ENCODE measurements at places on chromosomes 12 and 14.
A peak's percentile ranks its signal among the peaks of the same experiment; 100 is the strongest.

DNA sequence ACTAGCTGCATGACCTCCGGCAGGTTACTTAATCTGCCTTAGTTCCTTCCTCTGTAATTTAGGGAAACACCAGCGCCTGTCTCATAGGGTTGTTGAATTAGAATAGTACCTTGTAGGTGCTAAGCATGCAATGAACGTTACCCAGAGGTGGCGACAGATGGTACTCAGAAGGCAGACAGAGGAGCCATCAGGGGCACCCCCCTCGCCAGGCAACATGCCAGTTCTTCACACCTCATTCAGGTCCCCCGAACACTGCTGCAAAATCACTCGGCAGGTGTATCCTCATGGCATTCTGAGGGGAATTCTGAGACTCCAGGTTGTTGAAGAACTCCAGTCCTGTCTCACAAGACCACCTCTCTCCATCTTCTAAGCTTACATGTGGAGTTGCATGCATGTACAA is 10.1 kb downstream of the ISM2 start:
- DNase-seq, result no peak

GRCh38 chr14:76305268-76305826 is 70.6 kb upstream of the ESRRB start:
- DNase-seq, result no peak

- DNase-seq, result no peak
Observed at GRCh38 chr14:32510815-32511214, 181.7 kb downstream of the AKAP6 start.

- DNase-seq, result no peak
Observed at GRCh38 chr14:22824711-22825359, 4.9 kb upstream of the MRPL52 start.

DNA sequence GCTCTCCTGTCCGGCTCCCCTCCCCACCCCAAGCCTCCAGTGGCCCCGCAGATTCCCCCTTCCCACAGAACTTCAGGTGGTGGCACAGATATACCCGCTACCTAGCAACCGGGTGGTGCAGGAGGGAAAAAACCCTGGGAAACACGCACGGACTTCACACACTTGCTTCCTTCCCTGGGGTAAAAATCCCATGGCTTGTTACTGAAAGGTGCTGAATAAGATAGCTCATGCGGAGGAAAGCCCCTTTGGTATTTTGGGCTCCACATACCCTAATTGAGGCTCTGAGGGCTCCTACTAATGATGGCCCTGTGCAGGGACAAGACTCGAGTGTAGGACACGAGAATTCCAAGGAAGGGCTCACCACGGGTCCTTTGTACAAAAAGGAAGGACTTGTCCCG is 869 bp upstream of the RIMBP2 start:
- DNase-seq, result no peak

- no peak for DNase-seq
Observed at GRCh38 chr12:51820526-51821439, 27.7 kb downstream of the FIGNL2 start.

DNA sequence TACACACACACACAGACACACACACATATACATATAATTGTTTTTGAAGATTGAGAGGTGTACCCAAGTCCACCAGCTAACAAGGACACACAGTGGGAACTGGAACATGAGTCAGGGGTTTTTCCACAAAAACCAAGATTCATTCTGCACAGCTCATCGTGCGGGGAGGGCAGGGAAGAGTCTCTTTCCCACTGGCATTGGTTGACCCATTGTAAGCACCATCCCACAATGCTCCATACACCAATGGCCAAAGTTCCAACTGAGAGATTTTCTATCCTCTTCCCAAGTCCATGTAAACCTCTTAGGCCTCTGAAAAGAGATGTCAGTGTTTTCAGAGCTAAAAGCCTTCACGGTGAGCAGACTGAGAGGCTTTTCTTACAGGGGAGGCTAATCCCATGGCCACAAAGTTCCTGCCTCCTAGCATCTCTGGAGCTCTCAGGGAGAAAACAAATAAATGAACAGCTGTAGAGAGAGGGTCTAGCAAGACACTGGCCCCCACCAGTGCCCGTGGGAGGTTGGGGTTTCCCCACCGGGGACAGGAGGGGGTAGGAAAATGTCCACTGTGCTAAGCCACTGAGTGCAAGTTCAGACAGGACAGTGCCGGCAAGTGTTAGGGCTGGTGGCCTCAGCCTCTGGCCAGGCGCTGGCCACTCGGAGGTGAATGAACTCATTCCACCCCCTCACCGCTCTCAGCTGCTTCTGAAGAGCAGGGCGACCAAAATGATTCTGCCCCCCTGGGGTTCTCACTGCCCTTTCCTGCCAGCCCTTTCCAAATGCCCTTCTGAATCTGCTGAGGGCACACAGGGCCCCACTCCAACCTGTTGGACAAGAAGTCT is 21.5 kb upstream of the TC2N start:
- no peak for DNase-seq

DNA sequence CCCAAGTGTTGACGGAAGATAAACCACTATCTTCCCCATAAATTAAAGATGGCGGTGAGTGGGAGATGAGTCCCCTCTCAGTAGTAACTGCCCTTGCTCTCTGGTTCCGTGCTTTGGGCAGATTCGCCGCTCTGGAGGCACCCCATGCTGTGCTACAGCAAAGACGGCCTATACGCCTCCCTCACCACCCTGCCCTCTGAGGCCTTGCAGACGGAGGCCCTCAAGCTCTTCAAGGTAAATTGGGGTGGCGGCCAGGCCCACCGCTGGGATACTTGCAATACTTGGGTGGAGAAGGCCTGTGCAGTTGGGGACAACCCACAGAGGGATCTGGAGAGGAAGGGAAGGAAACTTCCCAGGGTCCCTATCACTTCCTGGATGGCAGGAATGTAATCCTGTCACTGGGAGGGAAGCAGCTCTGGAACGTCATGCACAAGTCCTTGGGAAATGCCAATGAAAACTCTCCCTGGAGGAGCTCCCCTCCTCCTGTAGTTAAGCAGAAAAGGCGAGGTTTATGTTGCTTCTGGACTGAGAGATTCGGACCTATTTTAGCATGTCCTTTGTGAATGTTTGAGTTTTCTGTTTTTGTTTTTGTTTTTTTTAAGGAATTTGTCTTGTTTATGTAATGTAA is 22.8 kb downstream of the PIGH start:
- no peak for DNase-seq

- no peak for DNase-seq
Observed at GRCh38 chr12:24206621-24207020, 257.2 kb upstream of the SOX5 start.

GRCh38 chr14:94332063-94332583 is 9.0 kb upstream of the SERPINA6 start:
- DNase-seq, result no peak

DNA sequence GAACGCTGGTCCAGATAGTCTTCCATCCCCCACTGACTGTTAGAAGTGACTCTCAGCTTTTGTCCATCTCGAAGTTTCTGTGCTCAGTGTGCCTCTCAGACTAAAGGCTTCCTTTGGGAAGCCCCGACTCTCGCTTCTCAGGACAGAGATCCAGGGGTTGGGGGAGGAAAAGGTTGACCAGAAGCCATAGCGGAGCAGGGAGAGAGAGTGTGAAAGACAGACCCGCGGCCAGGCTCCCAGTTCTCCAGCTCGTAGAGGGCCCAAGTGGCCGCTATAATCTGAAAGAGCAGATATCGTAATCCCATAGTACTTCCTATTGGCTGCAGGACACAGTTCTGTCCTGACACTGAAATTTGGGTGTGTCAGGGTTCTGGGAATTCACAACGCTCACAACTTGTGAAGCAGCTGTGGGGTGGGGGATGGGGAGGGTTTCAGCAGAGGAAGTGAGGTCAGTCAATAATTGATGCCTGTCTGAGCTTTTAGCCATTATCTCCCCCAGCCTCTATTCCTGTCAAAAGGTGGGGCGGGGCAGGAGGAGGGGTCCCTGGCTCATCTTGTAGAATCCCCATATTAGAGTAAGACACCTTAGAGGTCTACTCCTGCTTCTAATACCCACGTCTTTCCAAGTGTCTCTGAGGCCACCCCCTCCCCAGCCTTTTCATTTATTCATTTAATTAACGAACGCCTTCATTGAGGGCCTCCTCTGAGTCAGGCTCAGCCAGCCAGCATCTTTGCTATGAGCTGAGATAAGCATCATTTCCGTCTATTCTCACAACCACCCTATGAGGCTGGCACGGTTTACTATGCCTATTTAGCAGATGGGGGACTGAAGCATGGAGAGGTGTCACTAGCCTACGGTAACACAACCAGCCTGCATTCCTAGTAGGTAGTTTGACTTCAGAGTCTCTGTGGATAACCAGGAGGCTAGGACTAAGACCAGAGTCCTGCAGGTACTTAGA is 1.6 kb upstream of the ACVRL1 start:
- no peak for DNase-seq

DNA sequence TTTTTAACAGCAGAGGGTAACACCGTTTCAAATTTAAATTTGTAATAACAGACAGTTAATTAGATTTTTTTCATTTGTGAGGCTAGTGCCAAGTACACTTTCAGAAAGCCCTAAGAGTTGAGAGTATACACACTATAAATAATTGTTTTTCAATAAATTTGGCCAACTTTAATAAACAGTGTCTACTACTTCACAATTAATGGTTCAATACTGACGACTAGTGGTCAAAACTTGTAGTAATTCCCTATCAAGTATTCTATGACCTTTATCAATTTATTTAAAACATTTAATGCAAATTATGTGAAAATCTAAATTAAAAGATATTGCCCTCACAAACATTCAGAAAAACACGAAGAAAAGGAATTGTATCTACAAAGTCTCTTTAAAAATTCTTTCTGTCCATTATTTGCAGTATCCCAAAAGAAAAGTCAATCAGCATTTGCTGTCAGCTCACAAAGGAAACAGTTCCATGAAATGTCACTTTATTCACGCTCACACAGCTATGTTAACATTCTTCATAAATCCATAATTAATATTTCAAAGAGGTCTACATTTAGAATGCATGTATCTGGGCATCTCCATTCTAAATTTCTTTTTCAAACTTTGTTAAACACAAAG is 91.2 kb downstream of the CEP128 start:
- DNase-seq, result peak; percentile 8

DNA sequence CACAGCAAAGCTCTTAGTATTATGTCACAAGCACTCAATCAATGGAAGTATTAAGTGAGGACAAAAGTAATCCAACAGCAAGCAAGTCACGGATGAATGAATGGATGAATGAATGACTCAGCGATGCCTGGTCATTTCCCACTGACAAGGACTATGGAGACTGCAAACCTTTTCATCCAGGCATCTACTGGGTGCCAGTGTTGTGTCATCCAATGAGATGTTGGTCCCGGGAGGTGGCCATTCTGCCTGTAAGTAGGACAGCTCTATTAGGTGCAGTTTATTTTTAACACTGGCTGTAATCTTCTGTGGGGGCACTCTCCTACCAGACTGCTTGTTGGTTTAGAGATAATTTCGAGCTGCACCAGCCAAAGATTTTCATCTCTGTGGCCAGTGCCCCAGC is 39.4 kb downstream of the STAB2 start:
- DNase-seq, result no peak

GRCh38 chr14:39422243-39422642 is 10.0 kb downstream of the FBXO33 start:
- no peak for DNase-seq

GRCh38 chr12:25069224-25069623 is 120.3 kb upstream of the BCAT1 start:
- no peak for DNase-seq

DNA sequence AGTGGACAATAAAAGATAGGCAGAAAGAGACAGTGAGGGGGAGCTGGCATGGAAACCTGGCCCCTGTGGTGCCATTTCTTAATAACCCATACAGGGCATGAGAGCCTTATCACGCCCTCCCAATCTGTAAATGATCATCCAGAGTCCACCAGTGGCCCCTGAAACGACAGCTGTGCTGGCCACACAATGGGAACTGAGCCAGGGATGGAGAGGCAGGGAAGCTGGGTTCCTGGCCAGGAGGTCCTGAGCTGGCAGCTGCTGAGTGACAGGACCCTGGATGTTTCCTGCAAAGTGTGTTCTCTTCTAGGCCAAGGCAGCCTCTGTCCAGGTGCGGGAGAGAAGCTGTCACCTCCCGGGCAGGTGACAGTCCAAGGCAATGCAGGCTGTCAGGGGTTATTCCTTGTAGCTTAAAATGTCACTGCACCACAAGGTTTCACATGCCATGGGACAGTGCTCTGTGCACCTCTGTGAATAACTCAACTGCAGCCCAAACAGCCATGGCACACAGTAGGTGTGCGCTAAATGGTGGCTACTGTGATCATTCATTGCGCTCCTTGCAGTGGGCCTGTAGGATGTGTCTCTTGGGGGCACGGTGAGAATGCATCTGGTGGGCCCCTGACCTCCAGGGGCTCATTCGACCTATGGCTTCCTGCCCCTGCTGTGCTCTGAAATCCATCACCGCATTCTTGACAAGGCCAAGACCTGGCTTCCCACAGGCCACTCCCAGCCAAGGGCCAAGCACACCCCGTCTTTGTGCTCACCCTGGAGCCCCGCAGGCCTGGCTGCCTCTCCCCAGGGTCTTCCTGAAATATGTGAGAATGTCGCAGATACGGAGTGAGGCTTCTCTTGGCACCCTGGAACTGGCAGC is 46.3 kb upstream of the BCL11B start:
- no peak for DNase-seq

DNA sequence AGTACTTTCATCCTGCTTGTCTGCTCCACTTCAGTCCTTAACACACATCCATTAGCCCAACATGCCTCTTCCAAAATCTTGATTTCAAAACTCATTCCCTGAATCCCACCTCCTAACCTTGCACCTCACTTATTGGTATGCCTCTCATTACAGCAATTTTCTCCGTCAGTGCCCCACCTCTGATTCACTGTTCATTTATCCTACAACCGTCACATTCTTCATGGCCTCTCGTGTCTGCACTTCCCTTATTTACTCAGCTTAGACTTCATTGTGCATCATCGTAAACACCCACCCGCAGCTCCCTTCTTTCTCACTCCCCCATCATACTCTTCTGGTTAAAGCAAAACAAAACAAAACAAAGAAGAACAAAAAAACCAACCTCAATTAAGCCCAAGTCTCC is 160.6 kb upstream of the HMGA2 start:
- no peak for DNase-seq

- no peak for DNase-seq
Observed at GRCh38 chr12:53623548-53624385, 2.4 kb downstream of the ATF7 start.

DNA sequence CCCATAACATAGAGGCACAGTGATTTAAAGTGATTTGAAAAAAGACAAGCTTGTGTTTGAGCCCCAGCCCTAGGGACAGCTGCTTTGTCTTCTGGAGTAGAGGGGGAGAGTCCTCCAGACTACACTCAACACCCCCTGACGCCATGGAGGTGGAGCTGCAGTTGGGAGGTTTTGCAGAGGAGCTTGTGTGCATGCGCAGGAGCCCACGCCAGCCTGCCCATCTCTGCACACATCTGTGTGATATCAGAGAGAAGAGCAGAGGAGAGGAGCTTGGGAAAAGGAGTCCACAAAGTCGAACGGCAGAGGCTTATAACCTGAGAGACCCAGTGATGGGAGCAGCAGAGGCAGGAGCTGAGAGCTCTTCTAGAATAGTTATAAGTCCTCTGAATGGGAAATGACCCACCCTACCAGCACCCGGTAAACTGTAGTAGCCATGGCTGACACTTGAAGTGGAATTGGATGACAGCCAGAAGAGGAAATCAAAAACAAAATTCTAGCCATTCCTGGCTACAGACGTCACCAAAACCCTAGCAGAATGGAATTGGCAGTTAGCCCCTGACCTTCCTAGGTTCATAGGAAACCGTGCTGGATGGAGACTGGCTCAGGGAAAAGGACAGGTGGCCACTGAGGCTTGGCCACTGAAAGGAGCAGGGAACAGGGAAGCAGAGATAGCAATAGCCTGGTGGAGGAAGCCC is 185.1 kb upstream of the VASH1 start:
- DNase-seq, result no peak

- DNase-seq, result no peak
Observed at GRCh38 chr12:90042920-90043641, 334.4 kb upstream of the ATP2B1 start.

- no peak for DNase-seq
Observed at GRCh38 chr12:23057571-23057970, 432.6 kb downstream of the ETNK1 start.
